SK-N-SH (cell line): ENCODE measurements at places on chromosomes 1 and 21. TPM values are rescaled to one million over a fixed set of nuclear protein-coding genes. Genes with fewer than 3 reads are reported as not detected.

- H3K4me1 ChIP-seq: no peaks in the 10 kb centered on the region
- no peaks in the 10 kb centered on the region for H3K27me3 ChIP-seq
- DNase-seq: no peak
- H3K36me3 ChIP-seq: no peaks in the 10 kb centered on the region
Measured at GRCh38 chr1:191261111-191261510, 783.4 kb upstream of the BRINP3 start.

FALEC gene
- 0.50 and 0.72 TPM in 2 replicates for polyA plus RNA-seq

- DNase-seq: no peak
- no peaks in the 10 kb centered on the region for H3K27me3 ChIP-seq
- no peak overlapping the region for H3K4me3 ChIP-seq
- H3K36me3 ChIP-seq: no peaks in the 10 kb centered on the region
Measured at GRCh38 chr1:62050165-62050564, 144.5 kb upstream of the L1TD1 start.

RPE65 gene
- 0.02 and 0.03 TPM in 2 replicates for polyA plus RNA-seq

DNA sequence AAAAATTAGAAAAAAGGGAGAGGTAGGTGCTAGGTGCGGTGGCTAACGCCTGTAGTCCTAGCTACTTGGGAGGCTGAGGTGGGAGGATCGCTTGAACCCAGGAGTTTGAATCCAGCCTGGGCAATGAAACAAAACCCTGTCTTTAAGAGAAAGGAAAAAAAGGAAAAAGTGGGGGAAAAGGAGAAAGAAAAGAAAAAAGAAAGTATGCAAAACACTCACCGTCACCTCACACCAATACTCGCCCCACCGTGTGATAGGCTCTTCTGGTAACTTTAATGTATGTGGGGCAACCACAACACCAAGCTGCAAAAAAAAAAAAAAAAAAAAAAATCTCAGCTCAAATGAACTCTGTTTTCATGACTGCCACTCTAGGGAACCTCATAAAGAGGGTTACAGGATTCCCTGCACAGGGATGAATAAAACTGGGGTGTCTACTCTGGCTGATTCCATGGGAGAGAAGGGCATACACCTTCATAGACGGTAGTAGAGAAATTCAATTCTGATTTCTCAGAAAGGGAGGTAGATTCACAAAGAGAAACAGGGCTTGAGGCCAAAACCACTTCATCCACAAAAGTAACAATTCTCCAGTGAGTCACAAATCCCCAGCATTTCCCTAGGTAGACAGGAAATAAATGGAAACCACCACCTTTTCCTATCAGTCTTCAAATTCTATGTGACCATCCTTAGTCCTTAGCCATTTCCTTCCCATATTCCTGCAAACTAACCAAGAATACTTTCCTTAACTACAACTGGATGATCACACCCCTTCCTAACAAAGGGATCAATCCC, 2.5 kb downstream of the MRPL9 start:
- H3K27me3 ChIP-seq: no peaks in the 10 kb centered on the region
- H3K27ac ChIP-seq: no peak overlapping the region
- H3K4me1 ChIP-seq: peaks cover 3% of the 10 kb centered on the region; the same call in 1 of the 2 replicates
- DNase-seq: no peak
- peaks cover 22% of the 10 kb centered on the region for H3K36me3 ChIP-seq

- no peak overlapping the region for H3K4me3 ChIP-seq
- H3K27ac ChIP-seq: no peak overlapping the region
- H3K27me3 ChIP-seq: no peaks in the 10 kb centered on the region
- DNase-seq: no peak
- H3K4me1 ChIP-seq: no peaks in the 10 kb centered on the region; the same call in 1 of the 2 replicates
Measured at GRCh38 chr1:6491966-6492365, 499 bp upstream of the PLEKHG5 start.

GRCh38 chr1:48006264-48006663, 9.1 kb upstream of the TRABD2B start:
- H3K4me1 ChIP-seq: no peaks in the 10 kb centered on the region
- H3K27ac ChIP-seq: no peak overlapping the region

- peaks cover 11% of the 10 kb centered on the region for H3K4me1 ChIP-seq
- H3K27me3 ChIP-seq: no peaks in the 10 kb centered on the region
- H3K36me3 ChIP-seq: no peaks in the 10 kb centered on the region
- H3K4me3 ChIP-seq: no peak overlapping the region
- no peak overlapping the region for H3K27ac ChIP-seq
Measured at GRCh38 chr1:231924180-231924579, 297.6 kb downstream of the DISC1 start.

- no peaks in the 10 kb centered on the region for H3K4me1 ChIP-seq
- H3K4me3 ChIP-seq: no peak overlapping the region
- H3K36me3 ChIP-seq: no peaks in the 10 kb centered on the region
- no peaks in the 10 kb centered on the region for H3K27me3 ChIP-seq
- H3K27ac ChIP-seq: no peak overlapping the region
Measured at GRCh38 chr1:187987236-187987776, 1158.6 kb downstream of the PLA2G4A start.

- H3K27ac ChIP-seq: no peak overlapping the region
- H3K27me3 ChIP-seq: no peaks in the 10 kb centered on the region
- DNase-seq: no peak
- no peak overlapping the region for H3K4me3 ChIP-seq
- H3K36me3 ChIP-seq: no peaks in the 10 kb centered on the region
- H3K4me1 ChIP-seq: peaks cover 2% of the 10 kb centered on the region; the same call in 1 of the 2 replicates
Measured at GRCh38 chr1:1162597-1163537, 10.8 kb upstream of the TTLL10 start.

DNA sequence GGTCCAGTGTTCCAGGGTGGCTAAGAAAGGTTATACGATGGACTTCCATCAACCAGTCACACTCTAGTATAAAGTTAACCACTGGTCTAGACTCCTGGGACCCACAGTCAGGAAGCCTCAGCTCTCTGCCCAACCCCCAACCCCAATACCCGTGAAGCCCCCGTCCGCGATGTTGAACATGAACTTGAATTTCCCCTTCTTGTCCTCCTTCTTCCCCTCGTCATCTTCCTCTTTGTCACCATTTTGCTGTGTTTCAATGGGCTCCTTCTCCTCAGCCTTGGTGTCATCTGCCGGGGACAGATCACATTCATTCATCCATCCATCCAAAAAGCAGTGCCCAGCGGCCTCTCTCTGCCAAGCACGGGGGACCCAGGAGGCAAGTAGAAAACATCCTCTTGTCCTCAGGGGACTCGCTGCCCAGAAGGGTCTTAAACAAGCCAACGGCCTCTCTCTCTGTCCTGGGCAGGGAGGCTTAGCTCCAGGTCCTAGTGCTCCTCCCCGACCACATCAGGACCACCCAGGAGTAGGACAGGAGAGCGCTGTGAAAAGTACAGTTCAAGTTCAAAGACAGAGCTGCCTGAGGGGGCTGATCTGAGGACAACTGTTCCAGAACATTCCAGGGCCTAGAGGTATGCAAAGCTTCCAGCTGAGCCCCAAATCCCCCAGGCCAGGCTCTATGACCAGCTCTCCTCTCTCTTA, 66.5 kb downstream of the KCNAB2 start:
- H3K27ac ChIP-seq: peak overlapping the region; percentile 39; the same call in 1 of the 2 replicates
- H3K27me3 ChIP-seq: no peaks in the 10 kb centered on the region
- no peak overlapping the region for H3K4me3 ChIP-seq

MYCL gene
- polyA plus RNA-seq: 0.48 and 0.57 TPM in 2 replicates

DNA sequence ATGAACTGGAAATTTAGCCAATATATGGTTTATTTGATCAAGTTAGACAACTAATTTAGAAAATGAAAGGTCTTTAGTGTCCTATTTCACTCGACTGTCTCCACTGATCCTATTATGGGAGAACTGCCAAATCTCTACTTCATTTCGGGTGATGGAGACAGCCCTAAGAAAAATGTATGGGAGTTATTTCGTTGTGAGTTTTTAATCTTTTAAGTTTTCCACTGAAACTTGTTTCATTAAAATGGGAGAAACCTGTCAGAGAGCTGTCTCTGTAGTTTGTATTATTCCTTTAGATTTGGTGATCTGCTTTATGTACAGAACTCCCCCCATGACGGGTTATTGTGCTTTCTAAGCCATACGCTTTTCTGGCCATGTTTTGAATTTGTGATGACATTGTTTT, 899.7 kb downstream of the ADGRL2 start:
- no peaks in the 10 kb centered on the region for H3K4me1 ChIP-seq
- no peak overlapping the region for H3K4me3 ChIP-seq
- H3K36me3 ChIP-seq: no peaks in the 10 kb centered on the region
- DNase-seq: no peak
- no peak overlapping the region for H3K27ac ChIP-seq

- DNase-seq: peak; percentile 33
- peak overlapping the region; percentile 28 for H3K27ac ChIP-seq
- no peak overlapping the region for H3K4me3 ChIP-seq
- H3K27me3 ChIP-seq: no peaks in the 10 kb centered on the region
- H3K36me3 ChIP-seq: no peaks in the 10 kb centered on the region
Measured at GRCh38 chr21:25626757-25627156, 12.3 kb upstream of the JAM2 start.

DNA sequence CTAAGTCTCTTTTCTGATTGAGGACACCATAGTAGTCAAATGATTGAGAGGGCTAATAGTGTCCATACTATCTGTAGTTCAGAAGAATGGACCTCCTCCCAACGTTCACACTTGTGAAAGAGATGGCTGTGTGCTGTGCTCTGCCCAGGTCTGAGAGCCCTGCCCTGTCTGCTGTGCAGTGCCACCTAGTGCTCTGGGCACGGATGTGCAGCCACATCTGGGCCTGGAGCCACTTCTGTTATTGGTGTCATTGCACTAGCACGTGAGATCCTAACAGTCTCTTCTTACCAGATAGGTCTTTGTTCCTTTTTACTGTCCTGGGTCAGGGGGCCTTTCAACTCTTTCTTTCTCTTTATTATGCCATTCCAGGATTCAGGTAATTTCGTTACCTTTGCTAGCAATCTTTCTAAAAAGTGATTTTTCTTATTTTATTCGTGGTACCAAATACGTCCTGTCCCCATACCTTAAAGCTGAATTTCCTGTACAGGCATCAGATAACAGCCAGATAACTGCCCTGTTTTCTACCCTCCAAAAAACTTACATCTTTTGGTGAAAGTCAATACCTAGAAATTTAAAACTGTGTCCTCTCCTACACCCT, 21.7 kb downstream of the INTS3 start:
- no peaks in the 10 kb centered on the region; the same call in 1 of the 2 replicates for H3K4me1 ChIP-seq
- peaks cover 72% of the 10 kb centered on the region for H3K36me3 ChIP-seq
- H3K27ac ChIP-seq: no peak overlapping the region
- H3K4me3 ChIP-seq: no peak overlapping the region
- peak; percentile 86 for DNase-seq

DNA sequence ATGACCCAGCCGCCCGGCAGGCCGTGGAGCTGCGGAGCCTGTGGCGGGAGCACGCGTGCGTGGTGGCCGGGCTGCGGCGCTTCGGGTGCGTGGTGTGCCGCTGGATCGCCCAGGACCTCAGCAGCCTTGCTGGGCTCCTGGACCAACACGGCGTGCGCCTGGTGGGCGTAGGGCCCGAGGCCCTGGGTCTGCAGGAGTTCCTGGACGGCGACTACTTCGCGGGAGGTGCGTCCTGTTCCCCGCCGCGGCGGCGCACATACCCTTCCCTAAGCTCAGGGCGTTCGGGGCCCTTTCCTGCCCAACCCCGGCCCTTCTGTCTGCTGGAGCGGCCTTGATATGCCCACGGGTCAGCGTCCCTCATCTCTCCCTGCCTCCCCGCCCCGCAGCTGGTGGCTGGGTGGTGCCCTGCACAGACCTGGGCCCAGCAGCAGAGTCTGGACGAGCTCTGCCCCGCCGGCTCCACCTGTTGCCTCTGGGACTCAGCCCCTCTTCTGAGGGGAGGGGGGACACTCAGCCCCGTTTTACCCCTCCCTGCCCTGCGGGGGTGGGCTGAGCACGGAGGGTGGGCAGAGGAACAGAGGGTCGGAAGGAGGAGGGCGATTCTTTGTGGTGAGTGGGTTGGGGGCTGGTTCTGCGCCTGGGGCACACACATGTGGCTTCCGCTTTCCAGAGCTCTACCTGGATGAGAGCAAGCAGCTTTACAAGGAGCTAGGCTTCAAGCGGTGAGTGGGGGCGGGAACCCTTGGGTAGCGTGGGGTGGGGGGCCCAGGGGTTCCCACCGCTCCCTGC, 688 bp downstream of the PRXL2B start:
- H3K27me3 ChIP-seq: no peaks in the 10 kb centered on the region
- peaks cover 29% of the 10 kb centered on the region; the same call in 1 of the 2 replicates for H3K4me1 ChIP-seq
- peak overlapping the region; percentile 91 for H3K27ac ChIP-seq
- H3K4me3 ChIP-seq: peak overlapping the region; percentile 86
- peak; percentile 77 for DNase-seq
- H3K36me3 ChIP-seq: no peaks in the 10 kb centered on the region

DNA sequence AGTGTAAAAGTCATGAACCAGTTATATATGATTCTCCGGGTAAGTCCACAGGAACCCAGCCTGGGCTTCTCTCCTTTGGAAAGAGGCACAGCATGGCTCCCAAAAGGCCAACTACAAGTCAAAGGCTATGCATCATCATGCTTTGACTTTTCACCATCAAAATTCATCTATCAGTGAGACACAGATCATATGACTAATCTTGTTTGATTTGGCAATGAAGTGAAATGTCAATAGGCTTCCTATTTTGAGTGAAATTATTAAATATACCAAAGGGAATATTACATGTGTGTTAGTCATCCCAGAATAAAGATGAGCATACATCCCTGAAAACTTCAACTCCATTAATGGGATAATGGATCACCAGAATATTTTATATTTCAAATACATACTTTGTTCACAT, 83.5 kb upstream of the ADGRL2 start:
- no peak overlapping the region for H3K4me3 ChIP-seq
- no peaks in the 10 kb centered on the region for H3K4me1 ChIP-seq
- peak overlapping the region; percentile 17; the same call in 1 of the 2 replicates for H3K27ac ChIP-seq
- no peaks in the 10 kb centered on the region for H3K36me3 ChIP-seq

DNA sequence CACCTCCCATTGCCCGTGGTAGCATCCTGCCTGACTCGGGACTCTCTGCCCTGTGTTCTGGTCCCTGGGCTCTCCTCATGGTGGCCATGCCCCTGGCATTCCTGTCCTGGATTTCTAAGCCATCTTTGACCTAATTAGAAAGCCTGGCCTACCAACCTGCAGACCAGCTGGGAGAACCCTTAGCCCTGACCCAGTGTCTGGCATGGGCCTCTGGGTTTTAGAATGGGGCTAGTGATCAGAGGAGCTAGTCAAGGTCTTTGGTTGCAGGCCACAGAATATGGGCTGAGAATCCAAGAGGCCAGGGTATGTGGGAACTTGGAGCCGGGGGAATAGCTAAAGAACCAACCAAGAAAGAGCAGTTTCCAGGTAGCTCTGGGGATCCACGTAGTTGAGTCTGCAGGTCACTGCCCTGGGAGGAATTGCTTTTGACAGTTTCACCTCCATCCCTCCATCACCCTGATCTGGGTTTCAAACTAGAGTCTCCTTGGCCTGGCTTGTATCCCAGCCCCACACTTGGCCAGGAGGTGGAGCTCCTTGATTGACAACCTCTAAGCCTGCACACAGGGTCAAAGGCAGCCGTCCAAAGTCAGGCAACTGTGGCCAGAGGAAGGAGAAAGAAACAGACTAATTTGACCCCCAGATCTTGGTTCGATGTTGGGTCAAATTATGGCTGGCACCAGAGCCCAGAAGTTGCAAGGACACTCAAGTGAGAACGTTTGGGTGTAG, 54.7 kb upstream of the ABCG1 start:
- DNase-seq: peak; percentile 52
- H3K4me1 ChIP-seq: no peaks in the 10 kb centered on the region; the same call in 1 of the 2 replicates
- no peak overlapping the region for H3K27ac ChIP-seq
- no peaks in the 10 kb centered on the region for H3K36me3 ChIP-seq

- no peak overlapping the region for H3K27ac ChIP-seq
- no peak overlapping the region for H3K4me3 ChIP-seq
- H3K4me1 ChIP-seq: no peaks in the 10 kb centered on the region
- DNase-seq: no peak
- H3K27me3 ChIP-seq: no peaks in the 10 kb centered on the region
- no peaks in the 10 kb centered on the region for H3K36me3 ChIP-seq
Measured at GRCh38 chr1:72375226-72375625, 92.9 kb upstream of the NEGR1 start.

HSPB7 gene
- 0.05 and 0.23 TPM in 2 replicates for polyA plus RNA-seq

ANKRD35 gene
- 0.05 and 0.08 TPM in 2 replicates for polyA plus RNA-seq

CD1E gene
- not detected in 2 replicates for polyA plus RNA-seq

GRCh38 chr1:94236630-94237290, 624 bp downstream of the ARHGAP29 start:
- H3K27ac ChIP-seq: peak overlapping the region; percentile 31
- H3K4me1 ChIP-seq: peaks cover 12% of the 10 kb centered on the region; the same call in 1 of the 2 replicates
- DNase-seq: no peak
- no peaks in the 10 kb centered on the region for H3K36me3 ChIP-seq
- no peaks in the 10 kb centered on the region for H3K27me3 ChIP-seq
